ENCODE measurements at places on chromosomes 5 and 9.

GRCh38 chr9:128729766-128730517, 6.0 kb upstream of the ZDHHC12 start:
- no peak overlapping the region for H3K4me3 ChIP-seq
- H3K36me3 ChIP-seq = peaks cover 6% of the 10 kb centered on the region
- peaks cover 2% of the 10 kb centered on the region for H3K27me3 ChIP-seq
- peaks cover 3% of the 10 kb centered on the region for H3K4me1 ChIP-seq
- no peak overlapping the region for H3K27ac ChIP-seq

DNA sequence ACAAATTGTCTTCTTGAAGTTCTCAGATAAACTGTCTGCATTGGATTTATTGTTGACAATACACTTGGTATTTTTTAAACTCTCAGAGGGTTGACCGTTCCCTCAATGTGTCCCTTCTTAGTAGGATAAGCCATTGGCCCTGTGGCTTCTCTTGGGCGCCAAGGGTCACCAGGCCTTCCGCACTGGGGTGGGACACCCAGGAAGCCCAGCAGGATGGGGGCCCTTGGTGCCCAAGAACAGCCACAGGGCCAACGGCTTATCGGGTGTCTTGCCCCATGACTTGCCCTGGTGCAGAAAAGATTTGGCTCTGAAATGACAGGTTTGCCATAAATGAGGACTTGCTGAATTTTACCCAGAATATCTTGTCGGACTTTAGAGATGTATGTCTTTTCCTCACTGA, 375.0 kb downstream of the IRX2 start:
- H3K4me1 ChIP-seq = no peaks in the 10 kb centered on the region
- H3K4me3 ChIP-seq = no peak overlapping the region
- DNase-seq = no peak
- no peak overlapping the region for H3K27ac ChIP-seq

- H3K4me3 ChIP-seq = no peak overlapping the region
- DNase-seq = peak; percentile 55
- no peaks in the 10 kb centered on the region for H3K36me3 ChIP-seq
- H3K27ac ChIP-seq = peak overlapping the region; percentile 23
These were observed 10.7 kb downstream of the OR2V1 start for GRCh38 chr5:181120306-181120705.

DNA sequence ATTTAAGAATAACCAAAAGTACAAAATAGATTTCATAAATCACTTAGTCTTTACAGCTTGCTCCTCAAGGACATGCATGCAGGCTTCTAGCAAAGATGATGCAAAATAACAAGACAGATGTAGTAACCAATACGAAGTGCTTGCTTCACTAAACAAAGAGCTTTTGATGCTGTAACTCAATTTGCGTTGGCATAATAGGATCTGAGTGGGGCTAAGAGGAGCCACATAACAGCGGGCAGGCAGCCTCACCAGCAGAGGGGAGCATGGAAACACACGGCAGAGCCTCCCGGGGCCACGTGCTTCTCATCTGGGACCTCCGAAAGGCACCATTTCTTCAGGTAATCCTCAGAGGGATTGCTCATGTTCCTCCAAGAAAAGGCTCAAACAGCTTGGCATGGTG, 139.7 kb downstream of the C5orf15 start:
- DNase-seq = no peak
- no peak overlapping the region for H3K4me3 ChIP-seq
- H3K27ac ChIP-seq = no peak overlapping the region
- peaks cover 22% of the 10 kb centered on the region for H3K27me3 ChIP-seq

GRCh38 chr5:432928-433791, 9.8 kb upstream of the EXOC3 start:
- no peak for DNase-seq
- peaks cover 30% of the 10 kb centered on the region for H3K4me1 ChIP-seq
- peaks cover 28% of the 10 kb centered on the region for H3K36me3 ChIP-seq
- H3K27ac ChIP-seq = no peak overlapping the region

GRCh38 chr9:99577351-99577750, 244.3 kb upstream of the NR4A3 start:
- peaks cover 22% of the 10 kb centered on the region for H3K27me3 ChIP-seq
- no peak for DNase-seq
- no peaks in the 10 kb centered on the region for H3K4me1 ChIP-seq

DNA sequence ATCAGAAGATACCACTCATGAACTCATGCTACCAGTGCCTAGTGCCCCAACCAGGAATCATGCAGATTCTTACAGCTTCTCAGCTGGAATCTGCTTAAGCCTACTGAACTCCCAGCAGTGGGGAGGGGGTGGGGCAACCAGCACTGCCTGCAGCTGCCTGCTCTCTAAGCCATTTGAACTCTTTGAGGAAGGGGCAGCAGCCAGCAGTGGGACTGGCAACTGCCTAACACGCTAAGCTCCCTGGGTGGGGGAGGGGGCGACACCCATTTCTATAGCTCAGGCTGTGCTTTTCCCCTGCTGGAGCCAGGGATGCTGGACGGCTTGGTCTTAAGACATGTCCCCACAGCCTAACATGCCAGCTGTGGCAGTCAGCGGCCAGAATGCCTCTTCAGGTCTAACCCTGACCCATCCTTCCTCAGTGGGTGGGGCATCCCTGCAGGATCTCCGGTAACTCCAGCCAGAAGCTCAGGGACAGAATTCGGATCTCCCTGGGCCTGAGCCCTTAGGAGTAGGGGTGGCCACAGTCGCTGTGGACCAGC, 889.7 kb downstream of the CDH9 start:
- DNase-seq = no peak
- H3K4me1 ChIP-seq = no peaks in the 10 kb centered on the region
- peaks cover 13% of the 10 kb centered on the region for H3K36me3 ChIP-seq
- H3K27me3 ChIP-seq = no peaks in the 10 kb centered on the region

- H3K4me3 ChIP-seq = no peak overlapping the region
- H3K36me3 ChIP-seq = no peaks in the 10 kb centered on the region
- H3K27ac ChIP-seq = no peak overlapping the region
- DNase-seq = no peak
- peaks cover 12% of the 10 kb centered on the region for H3K27me3 ChIP-seq
These were observed 21.5 kb upstream of the SEMA4D start for GRCh38 chr9:89519366-89519805.

DNA sequence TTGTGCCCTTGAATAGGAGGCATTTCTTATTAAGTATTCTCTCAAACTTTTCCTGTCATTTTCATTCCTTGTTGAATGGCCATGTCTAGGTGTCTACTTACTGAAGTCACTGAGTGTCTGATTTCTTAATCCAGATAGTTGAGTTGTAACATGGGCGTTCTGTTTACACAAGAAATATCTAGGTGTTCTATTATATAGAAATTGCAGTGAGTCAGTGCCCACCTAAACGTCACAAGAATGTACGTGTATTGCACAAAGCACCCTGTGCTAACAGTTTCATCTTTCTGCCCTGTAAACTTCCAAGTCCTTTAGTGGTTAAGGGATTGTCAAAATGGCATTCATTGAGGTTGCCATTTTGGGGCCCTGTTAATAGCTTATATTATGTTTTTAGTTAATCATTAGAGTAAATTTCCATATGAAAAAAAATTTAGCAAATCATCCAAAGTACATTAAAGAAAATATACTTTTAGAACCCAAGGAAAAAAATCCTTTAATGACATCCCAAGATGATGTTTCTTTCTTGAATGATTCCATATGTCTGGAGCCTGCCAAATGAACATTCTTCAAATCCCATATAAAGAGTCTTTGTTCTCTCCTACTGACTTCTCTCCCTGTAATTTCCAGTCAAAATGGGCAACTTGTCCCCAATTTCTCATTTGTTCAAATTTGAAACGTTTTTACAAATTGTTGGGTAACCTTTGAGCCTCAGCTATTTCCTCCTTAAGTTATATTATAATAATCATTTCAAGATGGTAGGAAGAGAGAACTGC, 114.2 kb downstream of the GOLPH3 start:
- H3K4me3 ChIP-seq = no peak overlapping the region
- no peak overlapping the region for H3K27ac ChIP-seq
- DNase-seq = no peak
- H3K4me1 ChIP-seq = peaks cover 7% of the 10 kb centered on the region
- H3K27me3 ChIP-seq = peaks cover 9% of the 10 kb centered on the region

DNA sequence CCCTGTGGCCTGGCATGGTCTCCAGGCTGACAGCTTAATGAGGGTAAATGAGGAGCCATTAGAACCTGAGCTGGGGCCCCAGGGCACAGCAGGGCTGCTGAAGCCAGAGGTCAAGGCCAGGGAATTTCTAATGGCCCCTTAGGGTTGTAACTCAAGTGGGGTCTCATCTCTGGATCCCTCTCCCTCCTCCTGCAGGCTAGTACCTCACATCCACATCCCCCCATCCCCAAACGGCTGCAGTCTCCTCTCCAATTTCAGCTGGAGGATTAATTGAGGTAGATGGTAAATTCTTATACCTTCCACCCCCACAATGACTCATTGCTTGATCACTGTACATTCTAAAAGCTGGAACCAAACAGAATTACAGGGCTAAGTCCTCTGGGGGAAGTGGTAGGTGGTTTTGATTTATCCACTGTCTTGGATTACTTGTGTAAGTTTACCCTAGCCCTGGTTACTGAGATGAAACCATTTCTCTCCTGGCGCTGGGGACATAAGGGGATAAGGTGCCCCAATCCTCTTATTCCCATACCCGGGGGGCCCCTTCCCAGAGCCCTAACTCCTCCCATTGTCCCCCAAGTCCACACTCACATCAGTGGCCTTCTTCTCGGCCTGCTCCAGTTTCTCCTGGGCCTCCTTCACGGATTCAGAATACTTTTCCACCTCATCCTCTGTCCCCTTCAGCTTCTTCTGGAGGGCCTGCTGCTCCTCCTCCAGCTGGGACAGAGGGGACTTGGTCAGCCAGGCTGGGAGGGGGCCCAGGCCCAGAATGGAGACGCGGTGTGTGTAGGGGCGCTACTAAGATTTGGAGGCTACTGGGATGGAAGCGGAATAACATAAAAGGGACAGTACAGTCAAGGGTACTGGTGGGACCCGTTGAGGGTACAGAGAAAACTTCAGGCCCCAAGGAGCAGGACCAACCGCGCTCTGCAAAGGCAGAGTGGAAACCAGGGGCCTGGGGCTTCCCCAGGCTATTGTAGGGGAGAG, 875 bp downstream of the TPM2 start:
- peak; percentile 72 for DNase-seq
- peak overlapping the region; percentile 100 for H3K4me3 ChIP-seq
- H3K27ac ChIP-seq = peak overlapping the region; percentile 97
- peaks cover 46% of the 10 kb centered on the region for H3K36me3 ChIP-seq
- H3K4me1 ChIP-seq = peaks cover 59% of the 10 kb centered on the region

- H3K27ac ChIP-seq = no peak overlapping the region
- H3K4me1 ChIP-seq = peaks cover 9% of the 10 kb centered on the region
- no peaks in the 10 kb centered on the region for H3K27me3 ChIP-seq
These were observed 71.1 kb upstream of the CD180 start for GRCh38 chr5:67267512-67268216.

DNA sequence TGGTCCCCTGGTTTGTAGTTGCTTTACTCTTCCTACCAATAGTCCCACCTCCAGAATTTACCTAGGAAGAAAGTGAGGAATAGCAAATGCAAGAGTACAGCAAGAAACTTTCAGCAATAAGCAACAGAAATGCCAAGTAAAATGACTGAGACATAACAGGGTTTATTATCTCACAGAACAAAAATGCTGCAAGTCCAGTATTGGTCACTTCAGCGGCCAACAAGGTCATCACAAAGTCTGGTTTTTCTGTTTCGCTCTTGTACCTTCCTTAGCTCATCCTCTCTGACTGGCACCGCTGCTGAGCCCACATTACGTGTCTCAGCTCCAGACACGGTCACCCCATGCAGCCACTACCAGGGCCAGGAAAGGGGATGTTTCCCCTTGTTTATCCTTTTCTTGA, 82.7 kb downstream of the RFK start:
- H3K4me3 ChIP-seq = no peak overlapping the region
- peaks cover 3% of the 10 kb centered on the region for H3K27me3 ChIP-seq
- H3K4me1 ChIP-seq = no peaks in the 10 kb centered on the region

GRCh38 chr5:143133721-143134120, 269.8 kb downstream of the NR3C1 start:
- peaks cover 7% of the 10 kb centered on the region for H3K4me1 ChIP-seq
- H3K36me3 ChIP-seq = no peaks in the 10 kb centered on the region
- no peak for DNase-seq

DNA sequence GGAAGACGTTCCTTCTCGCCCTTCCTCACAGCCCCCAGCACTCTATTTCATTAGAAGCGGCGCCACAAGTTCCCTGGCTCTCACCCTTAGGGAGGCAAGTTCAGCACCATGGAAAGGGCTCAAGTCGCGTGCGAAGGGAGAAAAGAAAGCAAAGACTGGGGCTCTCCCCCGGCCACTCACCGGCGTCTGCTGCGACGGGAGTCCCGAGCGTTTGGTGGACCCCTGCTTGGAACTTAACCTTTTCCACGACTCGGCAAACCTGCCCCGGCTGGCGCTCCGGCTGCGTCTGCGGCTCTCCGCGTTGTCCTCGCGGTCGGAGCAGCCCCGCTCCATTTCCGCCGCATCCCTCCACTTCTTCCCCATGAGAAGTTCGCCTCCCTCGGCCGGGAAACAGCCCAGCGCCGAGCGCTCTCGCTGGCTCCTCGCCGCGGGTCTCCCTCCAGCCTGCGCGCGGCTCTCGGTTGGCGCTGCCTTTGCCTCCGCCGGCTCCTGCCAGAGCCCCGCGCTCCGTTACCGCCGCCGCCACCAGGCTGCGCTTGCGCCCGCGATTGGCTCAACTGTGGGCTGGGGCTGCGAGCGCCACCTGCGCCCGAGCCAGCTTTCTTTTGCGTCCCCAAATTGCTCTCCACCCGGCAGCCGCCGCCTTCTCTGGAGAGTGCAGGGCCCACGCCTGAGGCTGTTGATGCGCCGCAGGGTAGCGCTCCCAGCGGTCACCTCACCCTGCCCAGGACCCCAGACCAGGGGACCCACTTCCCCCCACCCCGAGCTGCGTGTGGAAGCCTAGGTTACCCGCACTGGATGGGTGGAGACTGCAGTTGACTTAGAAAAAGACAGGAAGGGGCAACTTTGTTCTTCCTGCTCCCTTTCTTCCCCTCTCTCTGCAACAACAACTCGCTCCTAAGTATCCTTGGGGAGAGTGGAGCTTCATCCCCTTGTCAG, 321.6 kb downstream of the CEMIP2 start:
- H3K27ac ChIP-seq = no peak overlapping the region
- no peaks in the 10 kb centered on the region for H3K36me3 ChIP-seq
- peak overlapping the region; percentile 70 for H3K4me3 ChIP-seq
- peaks cover 19% of the 10 kb centered on the region for H3K27me3 ChIP-seq
- H3K4me1 ChIP-seq = no peaks in the 10 kb centered on the region

DNA sequence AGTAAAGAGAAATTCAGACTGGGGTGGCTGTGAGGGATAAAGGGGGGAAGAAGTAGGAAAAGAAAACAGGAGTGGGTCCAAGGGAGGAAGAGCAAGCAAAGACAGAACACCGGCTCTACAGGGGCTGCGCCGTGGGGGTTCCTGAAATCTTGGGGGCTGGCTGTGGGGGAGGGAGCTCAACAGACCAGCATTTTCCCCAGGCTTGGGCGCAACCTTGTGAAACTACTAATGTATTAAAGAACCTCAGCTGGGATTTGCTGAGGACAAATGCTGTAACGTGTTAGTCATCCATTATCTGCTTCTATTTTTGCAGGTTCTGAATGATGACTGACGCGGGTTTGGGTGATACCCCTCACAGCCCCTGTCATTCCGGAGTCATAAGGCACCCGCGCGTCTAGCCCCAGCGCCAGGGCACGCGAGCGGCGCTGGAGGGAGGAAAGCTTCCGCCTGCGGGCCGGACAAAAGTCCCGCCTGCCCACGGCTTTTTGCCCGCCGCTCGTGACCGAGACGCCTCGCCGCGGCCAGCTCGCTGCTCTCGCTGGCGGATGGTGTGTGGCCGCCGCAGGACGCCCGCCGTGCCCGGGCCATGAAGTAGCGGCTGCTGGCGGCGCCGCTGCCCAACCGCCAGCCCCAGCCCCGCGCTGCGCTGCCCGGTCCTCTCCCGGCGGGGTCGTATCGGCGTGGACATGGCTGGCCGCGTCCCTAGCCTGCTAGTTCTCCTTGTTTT, 110.6 kb downstream of the PAM start:
- H3K27me3 ChIP-seq = no peaks in the 10 kb centered on the region
- H3K36me3 ChIP-seq = peaks cover 17% of the 10 kb centered on the region
- peak; percentile 90 for DNase-seq
- peak overlapping the region; percentile 92 for H3K27ac ChIP-seq
- H3K4me1 ChIP-seq = peaks cover 35% of the 10 kb centered on the region
- peak overlapping the region; percentile 87 for H3K4me3 ChIP-seq
